NCI-H226 (cell line): ENCODE measurements at places on chromosomes 11 and 22.

- DNase-seq = no peak
These were observed 15.0 kb upstream of the SLC39A13 start for GRCh38 chr11:47393163-47394049.

- no peak for DNase-seq
These were observed 126.3 kb downstream of the RRAS2 start for GRCh38 chr11:14232652-14233051.

GRCh38 chr22:20245577-20246367 lies 22.3 kb downstream of the RTN4R start:
- no peak for DNase-seq

GRCh38 chr11:8814923-8815240 lies 96.1 kb upstream of the AKIP1 start:
- peak; percentile 15 for DNase-seq

- DNase-seq = no peak
These were observed 822.1 kb downstream of the BRD1 start for GRCh38 chr22:49005557-49005956.

DNA sequence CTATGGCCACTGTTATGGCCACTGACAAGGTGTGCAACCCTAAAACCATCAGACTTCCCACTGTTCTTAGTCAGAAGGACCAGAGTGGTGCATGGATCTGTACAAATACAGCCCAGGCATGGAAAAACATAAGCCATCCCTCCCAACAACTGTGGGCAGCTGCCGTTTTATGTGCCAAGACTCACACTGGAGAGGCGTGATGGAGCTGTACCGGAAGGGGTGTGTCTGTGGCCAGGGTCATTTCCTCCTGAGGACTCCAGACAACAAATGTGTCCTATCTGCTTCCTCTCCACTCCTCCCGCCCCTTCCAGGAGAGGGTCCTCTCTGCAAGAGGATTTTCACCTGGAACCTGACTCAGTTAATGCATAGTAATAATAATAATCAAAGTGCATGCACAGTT lies 29.5 kb downstream of the KCNJ1 start:
- no peak for DNase-seq

GRCh38 chr11:10461276-10461790 lies 6.3 kb downstream of the AMPD3 start:
- no peak for DNase-seq
